ENCODE measurements at places on chromosomes 7 and 10.

DNA sequence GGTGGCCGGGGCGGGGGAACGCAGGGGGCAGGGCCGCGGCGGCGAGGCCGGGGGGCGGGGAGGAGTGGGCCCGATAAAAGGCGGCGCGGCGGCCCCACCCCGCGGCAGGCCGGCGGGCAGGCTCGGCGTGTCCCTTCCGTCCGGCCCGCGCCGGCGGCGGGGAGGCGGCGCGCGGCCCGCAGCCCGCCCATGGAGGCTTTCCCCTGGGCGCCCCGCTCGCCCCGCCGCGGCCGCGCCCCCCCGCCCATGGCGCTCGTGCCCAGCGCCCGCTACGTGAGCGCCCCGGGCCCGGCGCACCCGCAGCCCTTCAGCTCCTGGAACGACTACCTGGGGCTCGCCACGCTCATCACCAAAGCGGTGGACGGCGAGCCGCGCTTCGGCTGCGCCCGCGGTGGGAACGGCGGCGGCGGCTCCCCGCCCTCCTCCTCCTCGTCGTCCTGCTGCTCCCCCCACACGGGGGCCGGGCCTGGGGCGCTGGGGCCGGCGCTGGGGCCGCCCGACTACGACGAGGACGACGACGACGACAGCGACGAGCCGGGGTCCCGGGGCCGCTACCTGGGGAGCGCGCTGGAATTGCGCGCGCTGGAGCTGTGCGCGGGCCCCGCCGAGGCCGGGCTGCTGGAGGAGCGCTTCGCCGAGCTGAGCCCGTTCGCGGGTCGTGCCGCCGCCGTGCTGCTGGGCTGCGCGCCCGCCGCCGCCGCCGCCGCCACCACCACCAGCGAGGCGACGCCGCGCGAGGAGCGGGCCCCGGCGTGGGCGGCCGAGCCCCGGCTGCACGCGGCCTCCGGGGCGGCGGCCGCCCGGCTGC lies at the start of gene NANOS1:
TSS of gene NANOS1 (plus strand) at position 102 of the 808 bp plus-strand sequence. CDS start at position 190, 88 bp downstream.
- DNase-seq, result peak; percentile 17

DNA sequence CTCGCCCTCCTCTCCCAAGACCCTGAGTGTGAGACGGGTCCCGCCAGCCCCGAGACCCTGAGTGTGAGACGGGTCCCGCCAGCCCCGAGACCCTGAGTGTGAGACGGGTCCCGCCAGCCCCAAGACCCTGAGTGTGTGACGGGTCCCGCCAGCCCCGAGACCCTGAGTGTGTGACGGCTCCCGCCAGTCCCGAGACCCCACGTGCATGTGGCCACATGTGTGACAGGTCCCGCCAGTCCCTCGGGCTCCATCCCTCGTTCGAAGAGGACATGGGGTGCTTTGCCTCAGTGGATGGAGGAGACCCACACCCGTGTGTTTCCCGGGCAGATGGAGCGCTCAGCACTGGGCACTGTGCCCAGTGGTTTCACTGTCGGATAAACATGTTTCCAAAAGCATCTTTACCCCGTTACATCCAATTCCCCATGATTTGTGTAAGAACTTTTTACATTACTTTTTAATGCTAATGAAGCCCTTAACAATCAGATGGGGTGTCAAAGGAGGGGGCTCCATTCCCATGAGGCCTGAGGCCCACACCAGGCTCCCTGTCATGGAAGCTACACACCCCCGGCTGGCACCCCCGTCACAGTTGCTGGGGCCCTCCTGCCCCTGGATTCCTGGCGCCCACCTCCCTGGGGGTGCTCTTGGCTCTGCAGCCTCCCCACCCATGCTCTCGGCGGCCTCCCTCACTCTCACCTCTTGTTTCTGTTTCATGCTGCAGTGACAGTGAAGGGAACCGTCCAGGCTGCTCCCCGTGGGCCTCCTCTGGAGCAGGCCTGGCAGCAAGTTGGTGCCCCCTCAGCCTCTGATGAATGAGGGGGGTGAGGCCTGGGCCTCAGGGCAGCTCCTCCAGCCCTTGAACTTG lies 48.5 kb upstream of the CFAP46 start:
- DNase-seq, result no peak

GRCh38 chr10:75456122-75456521 lies 24.7 kb downstream of the LRMDA start:
- DNase-seq, result no peak

DNA sequence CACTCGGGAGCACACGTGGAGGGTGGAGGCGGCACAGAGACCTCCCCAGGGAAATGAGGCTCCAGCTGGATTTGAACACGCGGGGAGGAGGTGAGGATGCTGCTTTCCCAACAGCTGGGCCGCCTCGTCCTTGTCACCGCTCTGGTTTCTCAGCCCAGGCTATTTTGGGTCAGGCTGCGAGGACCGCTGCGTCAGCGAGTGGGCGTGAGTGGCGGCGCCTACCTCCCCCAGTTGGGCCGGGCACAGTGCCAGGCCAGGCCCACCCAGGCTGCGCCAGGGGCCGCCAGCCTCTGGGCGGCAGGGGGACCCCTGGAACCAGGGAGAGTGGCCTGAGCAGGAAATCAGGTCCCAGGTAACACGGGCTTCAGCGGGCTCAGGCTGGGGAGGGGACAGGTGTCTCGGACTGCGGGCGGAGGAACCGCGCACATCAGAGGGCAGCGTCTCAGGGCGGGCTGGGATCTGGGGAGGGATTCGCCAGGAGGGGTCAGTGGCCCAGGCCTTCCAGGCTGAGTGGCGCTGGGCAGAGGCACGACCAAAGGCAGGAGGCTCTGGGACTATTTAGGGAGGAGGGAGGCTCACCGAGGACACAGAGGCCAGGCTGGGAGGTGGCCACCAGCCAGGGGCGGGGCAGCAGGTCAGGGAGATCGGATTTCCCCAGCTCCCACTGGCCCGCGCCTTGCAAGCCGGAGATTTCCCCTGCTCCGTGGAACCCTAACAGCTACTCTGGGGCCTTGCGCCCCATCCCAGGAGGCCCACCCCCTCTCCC lies 125.2 kb upstream of the RET start:
- DNase-seq, result no peak
